BJ (cell line): ENCODE measurements at places on chromosomes 6 and 20. TPM values are rescaled to one million over a fixed set of nuclear protein-coding genes. Genes with fewer than 3 reads are reported as not detected.

The OPRM1 gene
- polyA plus RNA-seq: not detected in 2 replicates

The SOX18 gene
- polyA plus RNA-seq: not detected in 2 replicates

The ECT2L gene
- not detected in 2 replicates for polyA plus RNA-seq

The TINAG gene
- polyA plus RNA-seq: not detected in 2 replicates

The LY6G6C gene
- not detected in 2 replicates for polyA plus RNA-seq

The COL9A3 gene
- polyA plus RNA-seq: 0.21 and 0.34 TPM in 2 replicates

The BMP2 gene
- 0.07 TPM in 2 replicates for polyA plus RNA-seq

The MAPK13 gene
- polyA plus RNA-seq: 2.8 and 3.8 TPM in 2 replicates

The CST7 gene
- polyA plus RNA-seq: 0.09 TPM in 1 of 2 replicates, not detected in the other

The IGF2R gene
- polyA plus RNA-seq: 27.1 and 39.4 TPM in 2 replicates

The OTOR gene
- not detected in 2 replicates for polyA plus RNA-seq

The NRN1 gene
- polyA plus RNA-seq: 1.0 and 1.1 TPM in 2 replicates

The FILIP1 gene
- 0.44 and 0.63 TPM in 2 replicates for polyA plus RNA-seq

The PI16 gene
- 0.09 and 0.21 TPM in 2 replicates for polyA plus RNA-seq

The USP49 gene
- polyA plus RNA-seq: 1.6 and 1.9 TPM in 2 replicates

The E2F1 gene
- 5.1 and 7.5 TPM in 2 replicates for polyA plus RNA-seq

The MYL9 gene
- polyA plus RNA-seq: 445 and 673 TPM in 2 replicates

The ID4 gene
- polyA plus RNA-seq: 2.2 and 3.1 TPM in 2 replicates

The CST5 gene
- polyA plus RNA-seq: not detected in 2 replicates

The NT5E gene
- 63.0 and 99.2 TPM in 2 replicates for polyA plus RNA-seq

The RIMS4 gene
- not detected in 2 replicates for polyA plus RNA-seq

The TP53TG5 gene
- polyA plus RNA-seq: not detected in 2 replicates

The REM1 gene
- not detected in 2 replicates for polyA plus RNA-seq

The SH3BGRL2 gene
- polyA plus RNA-seq: 0.37 and 0.66 TPM in 2 replicates

The CGA gene
- 2.5 and 2.6 TPM in 2 replicates for polyA plus RNA-seq

The IPCEF1 gene
- 0.02 and 0.10 TPM in 2 replicates for polyA plus RNA-seq

The CTAGE9 gene
- not detected in 2 replicates for polyA plus RNA-seq

The PREX1 gene
- polyA plus RNA-seq: 0.75 and 1.3 TPM in 2 replicates

The NKX2-2 gene
- polyA plus RNA-seq: not detected in 2 replicates

The SAMD10 gene
- 0.88 and 1.4 TPM in 2 replicates for polyA plus RNA-seq

The DDX43 gene
- polyA plus RNA-seq: 0.13 and 0.34 TPM in 2 replicates

The BANF2 gene
- not detected in 2 replicates for polyA plus RNA-seq

The RSPO4 gene
- 0.32 and 0.52 TPM in 2 replicates for polyA plus RNA-seq

The RHAG gene
- not detected in 2 replicates for polyA plus RNA-seq

The SCAF8 gene
- polyA plus RNA-seq: 13.1 and 18.4 TPM in 2 replicates

The HLA-DOA gene
- not detected in 2 replicates for polyA plus RNA-seq

The OR2H2 gene
- not detected in 2 replicates for polyA plus RNA-seq

The MUCL3 gene
- not detected in 2 replicates for polyA plus RNA-seq

The HTR1E gene
- not detected in 2 replicates for polyA plus RNA-seq

The TFAP2A gene
- polyA plus RNA-seq: 12.6 and 14.0 TPM in 2 replicates

The LINC00237 gene
- polyA plus RNA-seq: not detected in 2 replicates

The PLN gene
- polyA plus RNA-seq: 0.05 and 0.10 TPM in 2 replicates

The ASIP gene
- polyA plus RNA-seq: not detected in 2 replicates

The TSPO2 gene
- not detected in 2 replicates for polyA plus RNA-seq
